ENCODE measurements at places on chromosomes 3 and 15.

- DNase-seq, result peak; percentile 40
Measured at GRCh38 chr3:57446318-57446841, 97.8 kb downstream of the DNAH12 start.

- no peak for DNase-seq
Measured at GRCh38 chr3:127165036-127165435, 27.9 kb upstream of the PRR23E start.

- DNase-seq, result no peak
Measured at GRCh38 chr15:63212050-63213004, 22.9 kb downstream of the RAB8B start.

DNA sequence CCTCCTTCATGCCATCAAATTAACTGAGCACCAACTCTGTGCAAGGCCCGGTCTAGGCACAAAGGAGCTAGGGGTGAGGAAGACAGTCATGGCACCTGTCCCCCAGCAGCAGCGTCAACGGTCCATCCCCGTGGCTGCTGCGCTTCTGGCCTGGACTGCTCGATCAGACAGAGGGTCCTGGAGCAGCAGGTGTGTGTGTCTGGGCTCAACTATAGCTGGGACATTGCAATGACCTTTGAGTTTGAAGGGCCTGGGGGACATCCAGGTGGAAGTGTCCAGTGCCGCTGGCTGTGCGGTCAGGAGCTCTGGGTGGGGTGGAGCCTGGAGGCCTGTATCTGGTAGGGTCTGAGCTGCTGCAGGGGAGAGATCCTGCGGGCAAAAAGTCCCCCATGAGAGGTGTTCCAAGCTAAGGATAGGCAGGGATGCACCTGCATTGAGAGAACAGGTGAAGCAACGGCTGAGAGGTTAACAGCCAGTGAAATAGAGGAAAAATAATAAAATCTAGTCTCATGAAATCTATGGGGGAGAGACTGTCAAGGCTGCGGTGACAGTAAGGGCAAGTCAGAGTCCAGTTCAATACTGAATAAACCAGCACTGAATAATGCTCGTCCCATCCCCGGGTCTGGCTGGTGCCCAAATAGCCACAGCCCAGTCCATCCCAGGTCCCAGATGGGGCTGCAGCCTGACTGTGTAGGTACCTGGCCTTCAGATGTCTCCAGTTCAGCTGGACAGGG, 25.4 kb upstream of the SLC41A3 start:
- DNase-seq, result no peak

GRCh38 chr3:175287361-175287963, 428.3 kb downstream of the NAALADL2 start:
- no peak for DNase-seq

DNA sequence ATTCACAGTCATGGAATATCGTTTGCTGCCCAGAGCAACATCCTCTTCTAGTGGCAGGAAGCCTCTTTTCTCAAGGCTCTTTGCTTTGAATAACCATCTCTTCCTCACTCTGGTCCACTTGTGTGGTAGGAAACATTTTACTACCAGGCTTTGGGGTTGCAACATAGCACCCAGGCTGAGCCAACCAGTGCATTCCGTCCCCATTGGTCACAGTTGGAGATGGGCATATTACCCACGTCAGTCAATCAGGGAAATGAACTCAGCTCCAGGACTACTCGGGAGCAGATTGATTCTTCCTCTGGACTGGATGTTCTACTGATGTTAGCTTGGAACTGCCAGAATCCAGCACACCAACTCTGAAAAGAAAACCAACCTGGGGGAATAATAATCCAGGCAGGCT, 4.2 kb upstream of the PEX5L start:
- DNase-seq, result no peak

GRCh38 chr3:66354001-66354400, 133.2 kb downstream of the SLC25A26 start:
- no peak for DNase-seq

GRCh38 chr15:81225161-81225671, 28.5 kb downstream of the IL16 start:
- no peak for DNase-seq
